ENCODE measurements at places on chromosomes 11 and 22.

- no peak for DNase-seq
These were observed 633.0 kb downstream of the TBC1D22A start for GRCh38 chr22:47395481-47395880.

GRCh38 chr11:5345831-5346230 is 2.5 kb upstream of the OR51B5 start:
- no peak for DNase-seq

GRCh38 chr11:117909611-117910382 is 19.4 kb downstream of the TMPRSS13 start:
- DNase-seq = no peak

DNA sequence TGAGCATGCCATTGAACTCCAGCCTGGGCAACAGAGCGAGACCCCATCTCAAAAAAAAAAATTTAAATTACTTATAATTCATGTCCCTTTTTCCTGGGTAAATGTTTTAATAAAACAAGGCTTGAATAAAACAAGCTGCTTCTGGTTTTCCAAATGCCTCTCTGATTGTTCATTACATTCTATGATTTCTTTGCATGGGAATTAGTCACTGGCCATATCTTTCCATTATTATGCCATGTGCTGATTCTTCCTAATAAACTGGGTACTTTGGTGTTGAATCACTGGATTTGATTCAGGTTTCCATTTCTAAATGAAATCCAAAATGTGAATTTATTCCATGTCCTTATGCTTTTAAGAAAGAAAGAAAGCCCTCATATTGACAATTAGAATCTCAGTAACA is 42.6 kb downstream of the ZNF215 start:
- no peak for DNase-seq

GRCh38 chr11:98289617-98290263 is 731.0 kb upstream of the CNTN5 start:
- DNase-seq = no peak

- DNase-seq = peak; percentile 13
These were observed 395.0 kb downstream of the TENM4 start for GRCh38 chr11:79045800-79046304.

DNA sequence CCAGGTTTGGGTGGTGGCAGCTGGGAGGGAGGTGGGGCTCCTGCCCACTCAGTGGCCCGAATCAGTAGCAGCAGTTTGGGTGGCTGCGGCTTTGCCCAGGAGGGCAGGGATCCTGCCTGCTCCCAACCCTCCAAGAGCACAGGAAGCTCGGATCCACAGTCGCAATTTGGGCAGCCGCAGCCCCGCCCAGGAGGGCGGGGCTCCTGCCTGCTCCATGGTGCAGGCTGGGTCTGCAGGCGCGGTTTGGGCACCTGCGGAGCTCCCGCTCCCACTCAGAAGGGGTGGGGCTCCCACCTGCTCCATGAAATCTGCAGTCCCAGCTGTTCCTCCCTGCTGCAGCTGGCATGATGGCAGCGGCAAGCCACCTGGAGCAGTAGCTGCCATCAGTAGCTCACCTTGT is 38.1 kb upstream of the CALCB start:
- peak; percentile 12 for DNase-seq

All from NCI-H82 (cell line).